Activated CD4-positive, alpha-beta T cell treated with anti-CD3 and anti-CD28 coated beads, Interleukin-2, amount 50 U/mL, for 48 hours (primary cell): ENCODE measurements at places on chromosomes 5 and 9.
A peak's percentile ranks its signal among the peaks of the same experiment; 100 is the strongest.

GRCh38 chr5:135326296-135327254, 72.5 kb downstream of the MACROH2A1 start:
- no peak for DNase-seq

GRCh38 chr5:93585041-93585766, 2.2 kb downstream of the NR2F1 start:
- no peak for DNase-seq

GRCh38 chr9:71821405-71821804, 53.1 kb upstream of the CEMIP2 start:
- no peak for DNase-seq

DNA sequence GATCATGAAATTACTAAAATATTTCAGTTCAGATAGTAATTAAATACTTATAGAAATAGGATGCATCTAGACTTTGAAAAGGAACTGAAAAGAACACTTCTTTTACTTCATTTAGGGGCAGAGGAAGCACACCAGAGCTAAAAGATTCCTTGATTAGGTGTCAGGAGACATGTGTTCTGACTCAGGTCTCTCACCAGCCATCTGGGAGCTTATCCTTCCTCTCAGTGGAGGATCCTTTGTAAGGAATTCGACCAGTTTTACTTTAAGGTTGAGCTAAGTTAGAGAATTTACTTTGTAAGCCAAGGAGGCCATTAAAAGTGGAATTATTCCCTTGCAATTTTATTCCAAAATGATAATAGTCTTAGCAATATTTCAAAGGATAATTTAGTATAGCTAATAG, 16.7 kb downstream of the VCAN start:
- no peak for DNase-seq

- no peak for DNase-seq
Measured at GRCh38 chr9:122252796-122253195, 11.8 kb downstream of the RBM18 start.

DNA sequence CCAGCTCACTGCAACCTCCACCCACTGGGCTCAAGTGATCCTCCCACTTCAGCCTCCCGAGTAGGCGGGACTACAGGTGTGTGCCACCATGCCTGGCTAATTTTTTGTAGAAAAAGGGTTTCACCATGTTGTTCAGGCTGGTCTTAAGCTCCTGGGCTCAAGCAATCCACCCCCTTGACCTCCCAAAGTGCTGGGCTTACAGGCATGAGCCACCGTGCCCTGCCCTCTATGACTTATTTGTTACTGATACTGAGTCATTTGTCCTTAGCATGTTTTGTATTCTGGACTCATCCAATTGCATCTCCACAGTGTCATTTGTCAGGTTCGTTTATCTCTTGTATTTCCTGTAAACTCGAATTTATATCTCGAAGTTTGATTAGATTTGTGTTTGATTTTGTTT, 2.7 kb upstream of the ITK start:
- DNase-seq = no peak

GRCh38 chr5:174745590-174746103, 21.3 kb downstream of the MSX2 start:
- no peak for DNase-seq

- DNase-seq = peak; percentile 36
Measured at GRCh38 chr5:76733049-76733417, 17.1 kb downstream of the F2R start.

DNA sequence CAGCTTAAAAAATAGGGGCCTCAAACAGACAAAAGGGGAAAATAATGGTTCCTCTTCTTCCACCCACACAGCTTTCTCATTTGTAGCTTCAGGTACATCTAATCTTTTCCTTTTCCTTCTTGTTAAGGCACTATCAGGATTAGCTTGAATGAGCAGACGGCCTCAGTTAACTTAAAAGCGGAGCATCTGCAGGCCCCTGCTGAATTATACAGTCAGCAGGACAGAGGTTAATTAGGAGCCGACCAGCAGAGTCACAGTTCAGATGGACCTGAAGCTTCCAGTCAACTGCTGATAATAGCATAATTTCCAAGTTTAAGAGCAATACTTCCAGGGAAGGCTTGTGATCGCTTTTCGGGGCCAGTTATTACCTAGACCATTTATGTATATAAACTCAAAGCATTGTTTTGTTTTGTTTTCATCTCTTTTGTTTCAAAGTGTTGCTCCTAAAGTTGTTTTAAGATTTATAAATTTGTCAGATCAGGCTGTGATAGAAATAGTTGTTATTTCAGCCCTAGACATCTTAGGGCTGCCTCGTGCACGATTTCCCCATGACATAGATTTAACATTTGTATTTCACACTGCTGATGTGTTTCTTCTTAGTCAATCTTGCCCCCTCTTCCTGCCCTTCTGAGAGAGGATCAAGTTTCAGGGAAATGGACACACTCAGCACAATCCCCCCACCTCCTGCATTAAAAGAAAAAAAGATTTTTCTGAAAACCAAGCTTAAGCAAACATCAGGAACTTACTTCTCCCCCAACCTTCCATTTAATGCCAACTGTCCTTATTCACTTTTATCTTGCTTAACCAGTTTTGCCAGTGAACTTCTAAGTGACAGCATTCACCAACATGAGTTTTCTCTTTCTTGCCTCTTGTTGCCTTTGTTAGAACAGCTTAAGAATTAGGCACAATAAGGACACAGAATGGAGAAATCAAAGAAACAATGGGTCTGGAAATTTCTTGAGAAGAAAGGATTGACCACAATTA, 449.8 kb downstream of the ARHGEF28 start:
- DNase-seq = no peak

- DNase-seq = no peak
Measured at GRCh38 chr9:87844506-87844905, 38.2 kb upstream of the SPATA31E1 start.

GRCh38 chr5:16592255-16592654, 24.5 kb downstream of the RETREG1 start:
- no peak for DNase-seq

- DNase-seq = peak; percentile 70
Measured at GRCh38 chr5:135977375-135977928, 22.7 kb upstream of the LECT2 start.

DNA sequence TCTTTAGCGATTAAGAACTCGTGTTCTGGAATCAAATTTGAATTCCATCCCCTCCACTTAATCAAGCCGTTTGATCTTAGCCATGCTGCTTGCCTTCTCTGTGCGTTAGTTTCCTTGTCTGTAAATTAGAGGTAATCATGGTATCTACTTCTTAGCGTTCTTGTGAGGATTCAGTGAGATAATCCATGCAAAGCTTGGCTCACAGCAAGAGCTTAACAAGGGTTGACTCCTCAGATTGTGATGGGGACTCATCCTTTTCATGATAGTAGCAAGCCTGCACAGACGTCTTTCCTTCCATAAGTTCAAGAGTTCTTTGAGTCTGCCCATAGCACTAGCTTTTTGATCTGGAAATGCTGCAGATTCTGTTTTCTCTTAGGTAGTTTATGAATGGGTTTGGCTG, 72.8 kb downstream of the TRIO start:
- DNase-seq = no peak

- DNase-seq = no peak
Measured at GRCh38 chr5:98333921-98334320, 439.5 kb upstream of the RGMB start.

DNA sequence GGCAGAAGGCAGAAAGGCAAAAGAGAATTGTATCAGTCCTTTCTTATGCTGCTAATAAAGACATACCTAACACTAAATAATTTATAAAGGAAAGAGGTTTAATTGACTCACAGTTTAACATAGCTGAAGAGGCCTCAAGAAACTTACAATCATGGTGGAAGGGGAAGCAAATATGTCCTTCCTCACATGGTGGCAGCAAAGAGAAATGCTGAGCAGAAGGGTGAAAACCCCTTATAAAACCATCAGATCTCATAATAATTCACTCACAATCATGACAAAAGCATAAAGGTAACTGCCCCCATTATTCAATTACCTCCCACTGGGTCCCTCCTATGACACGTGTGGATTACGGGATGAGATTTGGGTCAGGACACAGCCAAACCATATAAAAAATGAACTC, 312.5 kb upstream of the PTGER4 start:
- DNase-seq = no peak

GRCh38 chr5:107861565-107861964, 190.8 kb upstream of the EFNA5 start:
- no peak for DNase-seq

- no peak for DNase-seq
Measured at GRCh38 chr5:22076586-22076985, 776.6 kb downstream of the CDH12 start.

GRCh38 chr9:133226219-133227171, 17.4 kb upstream of the OBP2B start:
- no peak for DNase-seq

DNA sequence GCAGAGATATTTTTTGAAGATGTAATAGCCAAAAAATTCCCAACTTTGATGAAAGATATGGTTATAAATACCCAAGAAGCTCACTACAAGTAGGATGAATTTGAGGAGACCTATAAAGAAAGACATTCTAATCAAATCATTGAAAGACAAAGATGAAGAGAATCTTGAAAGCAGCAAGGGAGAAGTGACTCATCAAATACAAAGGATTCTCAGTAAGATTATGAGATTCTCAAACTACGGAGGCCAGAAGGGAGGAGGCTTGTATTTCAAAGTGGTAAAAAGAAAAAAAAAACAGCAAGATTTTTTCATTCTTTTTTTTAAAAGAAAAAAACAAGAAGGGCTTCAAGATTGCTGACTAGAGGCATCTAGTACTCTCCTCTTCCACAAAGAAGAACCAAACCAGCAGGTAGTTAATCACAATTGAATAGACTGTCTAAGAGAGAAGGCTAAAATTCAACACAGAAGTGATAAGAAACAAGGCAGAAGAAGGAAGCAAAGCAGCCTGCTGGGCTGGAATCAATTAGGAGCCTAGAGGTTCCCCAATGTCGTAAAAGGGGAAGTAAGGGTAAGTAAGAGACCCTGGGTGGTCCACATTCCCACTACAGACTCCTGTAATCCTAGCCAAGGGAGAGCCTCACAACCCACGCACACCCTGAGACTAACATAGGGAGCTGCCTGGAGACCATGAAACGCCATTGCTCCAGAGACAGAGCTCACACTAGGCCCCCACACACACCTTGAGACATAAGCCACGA, 59.1 kb upstream of the NIPAL4 start:
- DNase-seq = no peak

DNA sequence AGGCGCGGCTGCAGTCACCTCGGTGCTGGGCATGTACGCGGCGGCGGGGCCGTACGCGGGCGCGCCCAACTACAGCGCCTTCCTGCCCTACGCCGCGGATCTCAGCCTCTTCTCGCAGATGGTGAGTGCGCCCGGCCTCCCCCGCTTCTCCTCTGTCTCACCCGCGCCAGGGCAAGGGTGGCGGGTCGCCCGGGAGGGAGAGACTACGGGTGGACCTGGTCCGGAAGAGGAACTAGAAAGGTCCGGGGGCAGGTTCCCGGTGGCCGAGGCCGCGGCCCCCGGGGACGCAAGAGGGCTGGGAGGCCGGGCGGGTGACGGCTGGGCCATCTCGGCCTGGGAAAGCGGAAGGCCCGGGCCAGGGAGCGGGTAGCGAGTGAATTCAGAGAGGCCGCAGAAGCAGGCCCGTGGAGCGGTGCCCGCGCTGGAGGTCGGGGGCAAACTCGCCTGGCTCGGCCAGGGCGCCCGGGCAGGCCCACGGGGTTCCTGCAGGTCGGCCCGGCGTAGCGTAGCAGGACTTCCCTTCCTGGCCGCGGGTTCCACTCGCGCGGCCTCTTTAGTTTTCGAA, 711 bp downstream of the IRX1 start:
- DNase-seq = no peak

GRCh38 chr9:129483415-129484351, 137.2 kb downstream of the C9orf50 start:
- DNase-seq = peak; percentile 33

GRCh38 chr9:125926936-125927335, 179.8 kb downstream of the PBX3 start:
- no peak for DNase-seq

- no peak for DNase-seq
Measured at GRCh38 chr5:160850421-160850820, 1.6 kb downstream of the ATP10B start.

DNA sequence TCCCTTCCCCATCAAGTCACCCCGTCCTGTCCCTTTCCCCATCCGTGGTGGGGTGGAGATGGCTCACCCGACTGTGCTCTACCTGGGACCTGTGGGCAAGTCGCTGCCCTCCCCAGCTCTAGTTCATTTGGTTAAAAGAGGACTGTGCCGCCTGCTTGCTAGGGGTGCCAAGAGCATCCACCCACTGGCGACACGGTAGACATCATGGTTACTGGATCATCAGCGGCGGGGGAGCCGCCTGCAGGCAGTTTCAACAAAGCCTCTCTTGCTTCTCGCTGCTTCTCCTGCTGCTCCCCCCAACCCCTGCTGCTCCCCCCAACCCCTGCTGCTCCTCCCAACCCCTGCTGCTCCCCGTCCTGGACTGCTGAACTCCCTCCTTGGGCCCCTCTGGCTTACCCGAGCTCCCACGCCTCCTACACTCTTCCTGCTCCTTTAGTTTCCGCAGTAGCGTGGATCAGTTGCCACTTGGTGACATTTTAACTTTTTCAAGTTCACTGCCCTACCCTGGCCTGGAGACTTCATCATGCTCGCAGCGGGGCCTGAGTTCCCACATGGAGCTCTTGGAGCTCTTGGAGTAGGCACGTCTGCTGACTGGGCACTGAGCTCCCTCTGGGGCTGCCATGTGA, 22.0 kb upstream of the SCGB3A1 start:
- no peak for DNase-seq

DNA sequence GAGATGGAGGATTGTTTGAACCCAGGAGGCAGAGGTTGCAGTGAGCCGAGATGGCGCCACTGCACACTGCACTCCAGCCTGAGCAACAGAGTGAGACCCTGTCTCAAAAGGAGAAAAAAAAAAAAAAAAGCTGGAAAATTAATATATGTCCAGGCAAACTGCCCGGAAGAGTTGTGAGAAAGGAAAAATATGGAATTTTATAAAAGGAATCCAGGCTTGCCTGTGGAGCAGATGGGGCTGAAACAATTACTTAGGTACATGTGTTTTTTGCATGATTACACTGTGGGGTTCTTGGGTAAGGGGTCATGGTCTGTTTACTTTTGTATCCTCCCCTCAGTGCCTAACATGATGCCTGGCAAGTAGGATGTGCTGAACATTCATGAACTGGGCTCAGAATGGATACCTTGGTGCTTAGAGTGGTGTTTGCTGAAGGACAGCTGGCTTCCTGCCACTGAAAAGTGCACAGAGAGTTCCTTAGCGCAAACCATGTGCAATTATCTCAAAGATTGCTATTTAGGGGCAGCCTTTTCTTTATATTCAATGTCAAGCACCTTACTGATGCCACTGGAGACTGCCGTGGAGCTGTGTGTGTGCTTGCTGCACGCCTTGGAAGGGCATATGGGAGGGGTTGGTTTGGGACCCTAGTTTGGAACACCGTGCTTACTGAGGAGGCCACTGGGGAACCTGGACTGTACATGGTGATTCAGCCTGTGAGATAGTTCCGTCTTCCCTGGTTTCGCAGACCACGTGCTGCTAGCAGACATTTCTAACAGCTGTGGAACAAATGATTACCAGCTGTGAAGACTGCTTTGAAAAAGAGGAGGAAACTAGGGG, 78.4 kb downstream of the MAP1B start:
- DNase-seq = no peak

- no peak for DNase-seq
Measured at GRCh38 chr5:14266686-14267085, 123.5 kb downstream of the TRIO start.

- no peak for DNase-seq
Measured at GRCh38 chr9:134887219-134887618, 6.6 kb downstream of the FCN2 start.
